ENCODE measurements at places on chromosomes 11 and 22.
A peak's percentile ranks its signal among the peaks of the same experiment; 100 is the strongest.

GRCh38 chr22:27380855-27381254 is 420.7 kb downstream of the MN1 start:
- DNase-seq, result no peak

DNA sequence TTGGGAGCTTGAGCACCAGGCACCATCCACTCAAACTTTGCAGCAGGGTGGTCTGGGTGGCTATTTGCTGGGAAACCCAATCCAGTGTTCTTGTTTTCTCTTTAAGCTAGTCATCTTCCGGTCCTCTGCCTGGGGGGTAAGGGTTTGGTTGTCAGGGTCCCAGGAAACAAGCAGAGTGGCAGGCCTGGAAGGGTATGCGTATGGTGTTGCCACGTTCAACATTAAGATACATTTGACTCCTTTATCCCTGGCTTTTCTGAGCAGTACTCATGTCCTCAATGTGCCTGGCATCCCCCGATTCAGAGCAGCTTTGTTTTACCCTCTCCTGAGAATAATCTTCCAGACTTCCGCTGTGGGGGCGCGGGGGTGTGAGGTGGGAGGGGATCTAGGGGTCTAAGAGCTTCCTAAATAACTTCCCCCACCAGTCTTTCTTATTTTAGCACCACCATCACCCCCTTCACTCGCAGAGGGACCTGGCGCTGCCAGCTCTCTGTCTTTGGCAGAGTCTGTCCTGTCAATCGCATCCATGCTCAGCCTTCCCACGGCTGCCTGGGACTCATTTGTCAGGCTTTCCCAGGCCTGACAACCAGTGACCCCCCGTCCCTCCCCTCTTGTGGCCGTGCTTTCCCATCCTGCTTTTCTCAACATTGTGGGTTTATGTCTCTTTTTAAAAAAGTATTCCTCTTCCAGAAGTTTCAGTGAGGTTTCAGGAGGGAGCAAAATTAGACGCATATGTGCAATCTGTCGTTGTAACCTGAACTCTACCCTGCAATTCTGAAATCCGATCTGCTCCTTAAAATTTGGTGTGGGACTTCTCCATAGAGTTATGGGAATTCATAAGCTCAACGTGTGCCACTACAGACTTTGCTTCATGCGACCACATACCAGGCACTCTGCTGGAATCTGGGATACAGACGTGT is 27.0 kb upstream of the RBFOX2 start:
- DNase-seq, result no peak

- DNase-seq, result peak; percentile 51
These were observed 663 bp downstream of the MYH9 start for GRCh38 chr22:36386900-36387708.

GRCh38 chr11:127130321-127130720 is 129.8 kb upstream of the KIRREL3 start:
- no peak for DNase-seq

DNA sequence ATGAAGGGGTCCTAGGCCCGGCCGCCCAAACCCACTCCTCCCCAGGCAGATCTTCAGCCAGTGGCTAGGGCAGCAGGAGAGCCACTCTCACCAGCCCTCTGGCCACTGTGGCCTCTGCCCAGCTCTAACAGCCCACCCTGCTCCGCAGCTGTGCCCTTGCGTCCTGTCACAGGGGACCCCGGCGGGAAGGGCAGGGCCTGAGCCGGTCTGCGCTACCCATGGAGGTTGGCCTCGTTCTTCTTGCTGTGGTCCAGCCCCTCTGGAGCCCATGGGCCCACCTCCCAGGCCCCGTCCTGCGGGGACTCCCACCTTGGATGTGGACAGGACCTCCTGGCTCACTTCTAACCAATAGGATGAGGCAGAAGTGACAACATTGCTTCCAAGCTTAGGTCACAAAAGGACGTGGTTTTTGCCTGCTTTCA is 38.3 kb upstream of the TH start:
- no peak for DNase-seq

- no peak for DNase-seq
These were observed 14.5 kb downstream of the LRP4 start for GRCh38 chr11:46903846-46904245.

DNA sequence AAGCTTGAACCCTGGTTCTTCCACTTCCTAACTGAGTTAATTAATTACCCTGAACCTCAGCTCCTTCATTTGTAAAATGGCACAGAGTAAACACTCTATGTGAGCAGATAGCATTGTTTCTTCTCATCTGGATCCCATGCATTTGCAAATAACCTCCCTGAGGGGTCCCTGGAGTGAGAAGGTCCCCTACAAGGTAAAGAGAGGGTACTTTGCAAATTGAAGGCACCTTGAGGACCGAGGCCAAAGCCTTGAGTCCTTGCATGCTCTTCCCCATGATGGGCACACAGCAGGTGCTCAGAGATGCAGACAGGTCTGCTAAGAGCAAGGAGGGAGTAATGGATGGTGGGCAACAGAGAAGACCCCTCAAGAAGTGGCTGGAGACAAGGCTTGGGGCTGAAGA is 33.2 kb downstream of the OTOG start:
- no peak for DNase-seq

DNA sequence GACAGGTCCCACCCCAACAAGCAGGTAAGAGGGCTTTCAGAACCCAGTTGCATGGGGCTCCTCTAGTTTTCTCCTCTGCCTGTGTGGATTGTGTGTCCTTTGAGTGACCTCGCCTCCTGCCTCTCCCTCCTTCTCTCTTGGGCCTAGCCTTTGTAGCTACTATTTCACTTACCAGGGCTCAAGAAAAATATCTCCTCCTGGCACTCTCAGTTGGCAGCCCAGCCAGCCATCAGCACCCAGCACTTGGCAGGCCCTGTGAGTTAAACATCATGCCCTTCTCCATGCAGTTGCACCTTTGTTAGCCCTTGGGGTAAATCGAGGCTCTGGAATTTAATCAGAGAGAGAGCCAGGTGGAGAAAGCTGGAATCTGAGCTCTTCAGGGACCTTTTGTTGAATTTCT is 35.4 kb upstream of the SORL1-AS1 start:
- no peak for DNase-seq

GRCh38 chr22:48154169-48154942 is 1391.9 kb downstream of the TBC1D22A start:
- no peak for DNase-seq
